ENCODE measurements at places on chromosomes 3 and 15.

- no peak for DNase-seq
Measured at GRCh38 chr15:51132384-51133139, 37.9 kb upstream of the TNFAIP8L3 start.

DNA sequence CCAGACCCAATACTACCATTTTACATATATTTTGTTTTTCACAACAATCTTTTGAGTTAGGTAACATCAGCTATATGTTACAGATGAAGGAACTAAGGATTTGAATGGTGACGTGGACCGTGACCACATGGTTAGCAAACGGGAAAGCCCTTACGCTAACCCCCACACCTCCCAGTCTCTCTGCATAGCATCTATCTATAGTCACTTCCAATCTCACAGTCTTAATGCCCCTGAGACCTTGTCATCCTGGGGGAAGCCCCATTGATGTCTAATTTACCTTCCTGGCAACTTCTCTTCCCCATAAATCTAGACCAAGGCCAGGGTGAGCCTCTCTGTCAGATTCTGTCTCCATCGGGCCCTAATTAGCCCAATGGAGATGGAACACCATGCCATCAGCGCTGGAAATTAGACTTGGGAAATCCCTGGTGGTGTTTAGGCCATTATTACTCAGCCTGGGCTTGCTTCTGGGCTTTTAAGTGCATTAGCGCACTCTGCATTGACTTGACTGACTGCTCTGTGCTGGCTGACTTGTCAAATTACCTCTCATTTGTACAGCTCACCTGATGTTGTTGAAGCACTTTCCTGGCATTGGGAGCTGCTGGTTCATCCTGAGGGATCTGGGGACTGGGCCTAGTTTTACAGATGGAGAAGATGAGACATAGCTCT is 34.0 kb upstream of the SH3GL3 start:
- DNase-seq: no peak

DNA sequence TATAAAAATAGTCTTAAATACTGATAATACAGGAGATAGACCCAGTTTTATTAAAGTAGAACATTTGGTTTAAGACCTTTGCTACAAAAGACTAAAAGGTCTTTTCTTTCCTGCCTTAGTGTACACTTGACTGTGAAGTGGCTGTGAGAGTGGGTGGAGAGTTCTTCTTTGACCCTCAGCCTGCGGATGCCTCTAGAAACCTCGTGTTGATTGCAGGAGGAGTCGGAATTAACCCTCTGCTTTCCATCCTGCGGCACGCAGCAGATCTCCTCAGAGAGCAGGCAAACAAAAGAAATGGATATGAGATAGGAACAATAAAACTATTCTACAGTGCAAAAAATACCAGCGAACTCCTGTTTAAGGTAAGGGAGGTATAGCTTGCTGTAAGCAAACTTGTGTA is 36.5 kb downstream of the OXNAD1 start:
- DNase-seq: no peak

GRCh38 chr3:167777356-167777755 is 41.8 kb downstream of the SERPINI1 start:
- DNase-seq: no peak

- no peak for DNase-seq
Measured at GRCh38 chr15:76976572-76977270, 18.2 kb upstream of the PSTPIP1 start.

GRCh38 chr3:177335728-177336127 is 138.4 kb upstream of the TBL1XR1 start:
- no peak for DNase-seq

DNA sequence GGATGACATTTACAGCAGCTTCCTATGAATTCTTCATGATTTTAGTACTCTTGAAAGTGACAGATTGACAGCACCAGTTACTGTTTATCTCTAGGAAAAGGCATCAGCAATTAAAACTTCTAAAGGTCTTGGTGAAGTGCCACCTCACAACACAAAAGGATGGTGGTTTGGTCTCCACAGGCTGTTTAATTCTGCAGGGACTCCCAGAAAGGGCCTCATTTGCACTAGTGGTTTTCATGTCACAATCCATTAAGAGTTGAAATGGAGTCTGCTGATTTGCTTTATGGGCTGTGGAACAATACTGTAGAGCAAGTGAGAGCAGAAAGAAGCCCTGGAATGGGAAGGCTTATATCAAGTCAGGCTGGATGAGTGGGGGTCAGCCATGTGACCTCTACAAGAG is 225.3 kb upstream of the KCNMB2 start:
- DNase-seq: no peak

GRCh38 chr3:129485721-129486663 is 42.4 kb upstream of the RHO start:
- no peak for DNase-seq

DNA sequence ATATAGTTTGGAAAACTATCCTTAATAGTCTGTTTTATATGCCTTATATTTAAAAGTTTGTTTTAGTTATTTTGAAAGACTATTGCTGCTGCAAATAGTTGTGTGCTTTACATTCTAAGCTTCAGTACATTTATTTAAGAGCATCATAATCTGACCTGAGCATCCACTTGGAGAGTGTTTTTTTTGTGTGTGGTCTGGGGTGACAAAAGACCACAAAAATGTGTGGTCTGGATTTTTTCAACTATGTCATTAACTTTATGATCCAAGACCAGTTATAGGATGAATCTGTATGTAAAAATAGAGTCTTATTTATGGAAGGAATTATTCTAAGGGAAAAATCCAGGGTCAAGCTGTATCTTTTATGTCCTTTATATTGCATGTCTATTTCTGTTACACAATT is 77.4 kb downstream of the SLTM start:
- DNase-seq: no peak

DNA sequence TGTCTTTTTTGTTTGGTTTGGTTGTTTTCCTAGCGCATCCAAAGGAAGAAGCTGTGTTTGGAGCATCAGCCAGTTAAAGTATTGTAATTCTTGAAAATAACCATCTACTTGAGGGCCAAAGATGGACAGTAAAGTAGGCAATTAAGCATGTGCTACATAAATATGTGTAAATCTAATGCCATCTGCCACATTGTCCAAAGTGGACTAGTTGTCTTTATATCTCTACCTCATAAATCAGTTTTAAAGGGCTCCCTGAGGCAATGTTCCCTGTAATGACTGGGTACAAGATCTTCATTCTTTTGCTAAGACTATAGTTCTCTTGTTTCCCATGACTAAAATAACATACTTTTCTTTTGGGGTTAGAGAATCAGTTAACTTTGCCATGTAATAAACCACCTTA is 460.0 kb upstream of the RARB start:
- no peak for DNase-seq

- no peak for DNase-seq
Measured at GRCh38 chr3:150240891-150241290, 167.2 kb upstream of the TSC22D2 start.

GRCh38 chr3:41920406-41920965 is 41.4 kb downstream of the ULK4 start:
- DNase-seq: no peak

- no peak for DNase-seq
Measured at GRCh38 chr15:40511093-40511471, 40.3 kb downstream of the CHST14 start.

DNA sequence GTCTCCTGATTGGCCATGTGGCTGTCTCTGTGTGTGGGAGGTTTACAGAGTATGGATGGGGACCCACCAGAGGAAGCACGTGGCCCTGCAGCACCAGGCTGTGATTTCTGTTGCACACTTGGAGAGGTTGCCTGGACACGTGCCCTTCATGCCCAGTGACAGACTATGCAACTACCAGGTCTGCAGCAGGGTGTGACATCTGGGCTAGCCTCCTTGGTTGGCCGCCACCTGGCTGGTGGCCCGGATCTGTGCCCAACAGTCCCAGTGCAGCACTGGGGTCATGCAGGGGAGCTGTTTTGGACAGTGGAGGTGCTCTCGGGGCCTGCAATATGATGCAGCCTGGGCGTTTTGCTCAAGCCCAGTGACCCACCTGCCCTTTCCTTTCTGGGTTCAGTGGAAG is 212.5 kb downstream of the UBE3A start:
- DNase-seq: no peak

DNA sequence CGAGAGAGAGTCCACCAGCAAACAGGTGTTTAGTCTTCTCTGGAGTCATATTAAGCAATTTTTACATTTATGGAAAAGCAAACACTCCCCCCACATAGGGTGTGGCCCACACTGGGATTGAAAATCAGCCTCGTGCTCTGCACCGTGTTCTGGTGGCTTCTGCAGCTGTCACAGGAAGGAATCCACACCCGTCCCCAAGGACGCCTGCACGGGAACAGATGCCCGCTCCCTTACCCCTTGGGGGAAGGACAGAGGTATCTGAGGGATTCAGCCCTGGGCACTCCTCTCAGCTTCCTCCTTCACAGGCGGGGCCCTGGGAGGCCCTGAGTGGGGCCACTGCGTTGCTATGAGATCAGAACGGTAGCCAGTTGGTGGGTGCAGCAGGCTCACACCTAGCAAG is 27.8 kb downstream of the LIPC start:
- no peak for DNase-seq

DNA sequence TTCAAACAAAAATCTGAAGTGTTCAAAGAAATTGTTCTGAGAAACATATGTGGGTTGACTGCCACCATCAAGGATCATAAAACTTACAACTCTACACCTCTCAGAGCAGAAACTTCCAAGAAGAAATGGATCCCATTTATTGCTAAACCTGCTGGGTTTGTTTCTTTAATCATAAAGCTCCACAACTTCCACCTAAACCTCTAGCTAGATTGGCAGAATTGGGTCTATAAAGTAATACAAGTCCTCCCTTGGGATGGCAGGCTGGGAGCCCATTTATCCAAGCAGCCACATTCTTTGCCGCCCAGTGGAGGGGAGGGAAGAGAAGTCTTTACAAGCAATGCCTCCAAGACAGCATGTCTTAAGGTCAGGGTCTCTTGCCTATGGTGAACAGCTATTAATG is 40.5 kb upstream of the CMTM8 start:
- no peak for DNase-seq

DNA sequence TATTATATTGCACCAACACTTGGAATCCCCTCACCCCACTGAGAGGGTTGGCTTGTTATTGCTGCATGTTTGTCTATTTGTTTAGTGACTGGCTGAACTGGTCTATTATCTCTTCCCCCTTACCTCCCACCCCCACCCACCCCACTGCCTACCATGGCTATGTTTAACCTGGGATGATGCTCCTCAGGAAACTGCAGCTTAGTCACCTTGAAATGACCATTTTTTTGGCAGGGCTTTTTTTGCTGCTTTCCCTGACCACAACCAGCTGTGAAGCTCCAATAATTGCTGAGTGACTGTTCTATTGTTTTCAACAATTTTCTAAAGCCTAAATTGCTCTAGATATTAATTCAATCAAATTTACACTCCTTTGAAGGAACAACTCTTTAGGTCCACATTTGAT is 137.9 kb upstream of the CADM2 start:
- DNase-seq: no peak

- DNase-seq: no peak
Measured at GRCh38 chr3:86634361-86634760, 356.6 kb downstream of the VGLL3 start.

- no peak for DNase-seq
Measured at GRCh38 chr3:16912400-16913263, 27.9 kb downstream of the PLCL2 start.

DNA sequence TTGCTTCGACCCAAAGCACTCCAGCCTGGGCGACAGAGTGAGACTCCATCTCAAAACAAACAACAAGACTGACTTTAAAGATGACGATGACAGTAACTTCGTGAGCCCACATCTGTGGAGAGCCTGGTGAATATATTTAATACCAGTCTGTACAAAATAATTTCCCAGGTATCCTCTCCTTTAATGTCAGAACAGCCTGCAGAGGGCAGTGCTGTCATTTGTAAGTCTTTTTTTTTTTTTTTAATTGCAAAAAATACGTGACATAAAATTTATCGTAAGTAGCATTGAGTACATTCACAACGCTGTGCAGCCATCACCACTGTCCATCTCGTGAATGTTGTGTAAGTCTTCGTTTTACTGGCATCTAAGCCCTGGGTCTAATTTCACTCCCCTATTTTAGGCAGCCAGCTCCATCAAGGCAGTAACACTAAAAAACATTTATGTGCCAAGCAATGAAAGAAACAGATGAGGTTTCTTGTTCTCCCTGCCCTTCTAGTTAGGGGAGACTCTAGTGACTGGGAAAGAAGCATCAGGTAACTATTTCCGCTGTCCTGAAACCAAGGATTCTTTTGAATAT is 1.4 kb downstream of the HTD2 start:
- DNase-seq: no peak

DNA sequence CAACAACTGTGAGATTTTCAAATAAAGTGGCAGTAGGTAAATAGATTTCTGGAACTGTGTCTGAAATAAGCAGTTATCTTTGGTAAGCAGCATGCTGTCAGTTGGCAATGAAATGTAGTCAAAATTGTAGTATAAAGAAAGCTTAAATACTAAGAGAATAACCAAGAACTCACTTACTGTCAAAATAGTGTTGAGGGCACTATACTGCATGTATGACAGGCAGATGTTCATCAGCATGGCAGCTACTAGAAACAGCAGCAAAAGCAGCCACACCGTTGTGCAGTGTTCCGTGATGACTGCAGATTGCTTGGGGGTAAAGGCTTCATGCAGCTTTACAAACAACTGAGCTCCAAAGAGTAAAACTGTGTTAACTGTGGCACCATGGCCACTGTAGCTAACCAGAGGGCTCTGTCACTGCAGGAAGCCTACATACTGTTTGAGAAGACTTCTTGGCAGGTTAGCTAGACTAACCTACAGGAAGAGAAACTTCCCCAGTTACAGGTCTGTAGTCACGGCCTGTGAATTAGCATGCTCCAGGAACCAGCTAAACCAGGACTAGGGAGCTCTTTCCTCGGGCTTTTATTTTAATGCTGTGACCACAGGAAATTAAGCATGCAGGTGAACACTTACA is 459.7 kb downstream of the TBL1XR1 start:
- no peak for DNase-seq

All from stimulated activated CD8-positive, alpha-beta memory T cell treated with anti-CD3 and anti-CD28 coated beads, Interleukin-15, amount 100 ng/mL, for 1 hour (primary cell).